Karpas-422 (cell line): ENCODE measurements at places on chromosomes 3 and 15.

DNA sequence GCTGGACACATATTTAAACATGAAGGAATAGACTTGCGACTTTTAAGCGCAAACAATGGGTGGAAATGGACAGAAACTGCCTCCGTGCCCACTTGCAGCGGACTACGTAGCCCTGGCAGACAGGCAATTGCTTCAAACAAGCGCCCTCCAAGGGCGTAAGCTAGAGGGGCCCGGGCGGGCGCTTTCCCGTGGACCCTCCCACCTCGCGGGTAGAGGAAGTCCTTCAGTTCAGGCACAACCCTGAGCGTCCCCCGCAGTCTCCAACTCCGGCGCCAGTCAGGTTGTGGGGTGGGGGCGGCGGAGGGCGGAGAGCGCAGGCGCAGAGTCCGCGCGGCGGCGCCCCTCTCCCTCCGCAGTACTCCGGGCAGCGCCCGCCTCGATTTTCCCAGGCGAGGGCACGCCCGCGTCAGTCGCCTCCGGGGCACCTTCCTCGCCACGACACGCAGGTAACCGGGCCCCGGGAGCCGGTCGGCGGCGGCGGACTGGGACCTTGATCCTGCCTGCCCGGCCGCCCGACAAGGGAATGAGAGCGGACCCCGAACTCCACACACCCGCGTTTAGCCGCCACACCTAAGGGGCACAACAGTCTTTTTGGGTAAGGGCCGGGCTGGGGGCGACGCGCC, at the start of gene SLC35G2:
SLC35G2 (plus strand) TSS at position 358 of the 623 bp plus-strand sequence. CDS start 35,335 bp downstream, outside the sequence.
- peak; percentile 87 for DNase-seq

DNA sequence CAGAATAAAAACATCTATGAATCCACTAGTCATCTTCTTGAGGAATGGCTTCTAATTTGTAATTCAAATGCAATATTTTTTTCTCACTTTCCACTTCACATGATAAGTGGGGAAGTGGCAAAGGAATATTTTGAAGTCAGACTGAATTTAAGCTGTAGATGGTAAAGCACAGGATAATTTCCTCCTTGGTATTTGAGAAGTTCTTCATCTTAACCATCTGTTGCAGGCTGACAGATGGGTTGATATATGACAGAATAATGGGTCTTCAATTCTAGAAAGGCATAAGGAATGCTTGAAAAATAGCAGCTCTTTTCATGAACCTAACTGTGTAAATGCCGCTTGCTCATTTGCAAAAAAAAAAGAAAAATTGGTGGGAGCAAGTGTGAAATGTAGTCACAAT, 66.5 kb upstream of the SNTN start:
- no peak for DNase-seq

DNA sequence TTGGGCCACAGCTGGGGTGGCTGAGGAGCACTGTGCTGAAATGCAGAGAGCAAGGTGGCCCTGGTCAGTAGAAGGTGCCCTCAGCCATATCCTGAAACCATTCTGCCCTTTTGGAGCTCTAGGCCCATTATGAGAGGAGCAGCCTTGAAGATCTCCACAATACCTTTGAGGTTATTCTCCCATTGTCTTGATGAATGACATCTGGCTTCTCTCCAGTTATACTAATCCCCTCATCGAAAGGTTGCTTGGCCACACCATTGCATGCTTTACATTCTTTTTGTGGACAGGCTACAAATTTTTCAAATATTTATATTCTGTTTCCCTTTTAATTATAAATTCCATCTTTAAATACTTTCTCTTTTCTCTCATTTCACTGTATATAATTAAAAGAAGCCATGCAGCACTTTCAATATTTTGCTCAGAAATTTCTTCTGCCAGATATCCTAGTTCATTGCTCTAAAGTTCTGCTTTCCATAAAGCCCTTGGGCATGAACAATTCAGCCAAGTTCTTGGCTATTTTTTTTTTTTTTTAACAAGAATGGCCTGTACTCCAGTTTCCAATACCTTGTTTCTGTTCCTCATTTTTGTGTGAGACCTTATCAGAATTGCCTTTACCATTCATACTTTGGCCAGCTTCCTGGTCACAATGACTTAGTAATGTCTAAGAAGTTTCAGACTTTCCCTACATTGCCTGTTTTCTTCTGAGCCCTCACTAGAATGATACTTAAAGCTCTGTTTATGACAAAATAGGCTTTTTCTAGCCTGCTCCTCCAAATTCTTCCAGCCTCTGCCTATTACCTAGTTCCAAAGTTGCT, 138.9 kb upstream of the SGO1 start:
- DNase-seq = peak; percentile 46

DNA sequence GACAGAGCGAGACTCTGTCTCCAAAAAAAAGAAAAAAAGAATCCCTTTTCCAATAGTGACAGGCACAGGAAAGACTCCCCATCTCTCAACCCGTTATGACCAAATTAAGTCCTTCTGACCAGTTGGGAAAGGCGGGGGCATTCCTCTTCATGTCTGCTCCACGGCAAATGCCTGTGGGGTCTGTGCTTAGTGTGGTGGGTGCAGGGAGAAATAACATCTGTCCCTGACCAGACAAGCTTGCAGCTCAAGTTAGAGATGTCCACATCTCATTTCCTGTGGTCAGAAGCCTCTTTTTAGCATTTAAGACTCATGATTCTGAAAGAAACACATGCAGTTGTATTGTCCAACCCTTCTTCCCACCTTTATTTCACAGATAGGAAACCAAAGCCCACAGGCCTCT, 16.2 kb downstream of the PLA1A start:
- DNase-seq = no peak

DNA sequence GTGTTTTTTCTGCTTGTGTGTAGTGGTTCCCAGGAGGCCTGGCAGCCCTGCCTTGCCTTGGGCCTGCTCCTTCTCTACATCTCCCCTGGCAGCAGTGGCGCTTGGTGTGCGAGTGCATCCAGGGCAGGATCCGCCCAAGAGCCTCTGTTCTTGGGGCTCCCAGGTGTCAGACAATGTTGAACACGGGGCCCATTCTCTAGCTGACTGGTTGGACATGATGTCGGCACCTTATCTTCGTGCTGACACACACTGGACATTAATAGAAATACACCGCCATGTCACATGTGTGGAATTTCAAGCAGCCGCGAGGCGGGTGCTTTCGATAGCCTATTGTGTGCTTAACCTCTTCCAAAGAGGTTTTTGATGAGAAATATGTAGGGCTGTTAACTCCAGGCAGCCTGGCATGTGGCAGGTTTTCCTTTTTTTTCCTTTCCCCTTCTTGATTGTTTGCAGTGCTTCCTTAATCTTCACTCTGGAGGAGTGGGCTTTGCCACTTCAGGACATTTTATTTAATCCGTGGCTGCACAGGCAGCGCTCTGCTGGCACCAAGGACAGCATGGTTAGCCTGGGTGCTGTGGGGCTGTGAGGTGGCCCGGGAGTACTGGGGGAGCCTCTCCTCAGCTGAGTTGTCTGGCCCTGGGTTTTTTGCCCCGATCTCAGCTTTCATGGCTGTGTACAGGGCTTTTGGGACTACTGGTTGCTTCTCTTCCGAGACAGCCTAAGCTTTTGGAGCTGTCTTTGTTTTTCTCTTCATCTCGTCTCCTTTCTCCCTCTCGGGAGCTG, 42.5 kb downstream of the CHCHD6 start:
- DNase-seq = no peak
